ENCODE measurements at places on chromosomes 1 and 21.
A peak's percentile ranks its signal among the peaks of the same experiment; 100 is the strongest.

- DNase-seq, result no peak
Observed at GRCh38 chr1:207950750-207951149, 39.8 kb upstream of the CD34 start.

DNA sequence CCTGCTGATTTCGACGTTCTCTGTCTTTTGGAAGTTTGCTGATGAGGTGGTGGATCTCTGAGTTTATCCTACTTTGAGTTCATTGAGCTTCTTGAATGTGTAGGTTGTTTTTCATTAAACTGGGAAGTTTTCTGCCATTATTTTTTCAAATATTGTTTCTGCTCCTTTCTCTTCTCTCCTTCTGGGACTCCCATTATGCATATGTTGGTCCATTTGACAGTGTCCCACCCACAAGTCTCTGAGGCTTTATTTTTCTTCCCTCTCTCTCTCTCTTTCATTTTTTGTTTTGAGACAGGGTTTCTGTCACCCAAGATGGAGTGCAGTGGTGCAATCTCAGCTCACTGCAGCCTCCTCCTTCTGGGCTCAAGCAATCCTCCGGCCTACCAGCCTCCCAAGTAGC, 11.7 kb downstream of the TNFRSF18 start:
- no peak for DNase-seq

DNA sequence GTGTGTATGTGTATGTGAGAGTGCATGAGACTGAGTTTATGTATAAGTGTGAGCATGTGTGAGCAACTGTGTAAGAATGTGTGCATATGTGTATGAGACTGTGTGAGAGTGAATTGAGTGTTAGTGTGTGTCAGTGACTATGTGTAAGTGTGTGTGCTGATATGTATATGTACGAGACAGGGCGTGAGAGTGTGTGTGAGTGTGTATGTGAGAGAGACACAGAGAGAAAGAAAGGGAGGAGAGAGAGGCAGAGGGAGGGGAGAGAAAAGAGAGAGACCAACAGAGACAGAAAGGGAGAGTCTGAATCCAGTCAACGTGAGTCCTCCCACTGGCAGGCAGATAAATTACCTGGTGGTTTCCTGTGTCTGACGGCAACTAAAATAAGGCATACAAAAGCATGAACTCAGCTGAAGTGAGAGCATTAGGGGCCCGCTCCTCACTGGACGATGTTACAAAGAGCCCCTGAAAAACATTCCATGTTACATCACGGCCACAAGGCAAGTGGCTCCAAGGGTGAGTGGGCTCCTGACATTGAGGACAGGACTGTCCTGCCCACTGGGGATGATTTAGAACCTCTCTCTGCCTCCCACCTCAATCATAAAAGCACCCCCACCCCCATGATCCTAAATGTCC, 66.6 kb upstream of the TIAM1 start:
- DNase-seq, result no peak

DNA sequence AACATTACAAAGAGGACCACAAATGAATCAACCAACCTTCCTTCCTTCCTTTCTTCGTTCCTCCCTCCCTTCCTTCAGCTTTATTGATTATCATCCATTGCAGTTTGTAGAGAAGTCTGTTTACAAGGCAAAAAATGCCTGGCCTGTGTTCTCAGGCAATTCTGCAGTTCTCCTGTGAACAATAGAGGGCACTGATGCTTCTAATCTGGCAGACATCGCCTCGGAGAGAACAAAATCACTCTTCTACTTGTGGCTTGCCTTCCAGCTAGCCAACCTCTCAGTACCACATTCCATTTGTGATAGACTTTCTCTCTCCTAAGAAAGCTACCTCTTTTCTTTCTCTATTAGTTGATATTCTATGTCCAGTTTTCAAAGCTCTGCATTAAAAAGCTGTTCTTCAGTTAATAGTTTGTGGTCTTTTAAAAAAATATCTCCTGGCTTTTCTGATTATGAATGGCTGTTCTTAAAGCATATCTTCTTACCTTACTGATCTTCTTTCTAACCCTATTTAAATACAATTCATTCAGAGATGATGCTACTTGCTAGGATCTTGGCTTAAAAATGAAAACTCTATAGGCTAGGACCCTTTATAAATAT, 26.9 kb upstream of the ESRRG start:
- peak; percentile 55 for DNase-seq

All from posterior cingulate gyrus (tissue), 11 donors.